Upper lobe of right lung (tissue), 1 donor: ENCODE measurements at places on chromosomes 1 and 21. TPM values are rescaled to one million over a fixed set of nuclear protein-coding genes. Genes with fewer than 3 reads are reported as not detected.

FCAMR gene
- total RNA-seq, result not detected

TTC39A gene
- 42.1 TPM for total RNA-seq

DNA sequence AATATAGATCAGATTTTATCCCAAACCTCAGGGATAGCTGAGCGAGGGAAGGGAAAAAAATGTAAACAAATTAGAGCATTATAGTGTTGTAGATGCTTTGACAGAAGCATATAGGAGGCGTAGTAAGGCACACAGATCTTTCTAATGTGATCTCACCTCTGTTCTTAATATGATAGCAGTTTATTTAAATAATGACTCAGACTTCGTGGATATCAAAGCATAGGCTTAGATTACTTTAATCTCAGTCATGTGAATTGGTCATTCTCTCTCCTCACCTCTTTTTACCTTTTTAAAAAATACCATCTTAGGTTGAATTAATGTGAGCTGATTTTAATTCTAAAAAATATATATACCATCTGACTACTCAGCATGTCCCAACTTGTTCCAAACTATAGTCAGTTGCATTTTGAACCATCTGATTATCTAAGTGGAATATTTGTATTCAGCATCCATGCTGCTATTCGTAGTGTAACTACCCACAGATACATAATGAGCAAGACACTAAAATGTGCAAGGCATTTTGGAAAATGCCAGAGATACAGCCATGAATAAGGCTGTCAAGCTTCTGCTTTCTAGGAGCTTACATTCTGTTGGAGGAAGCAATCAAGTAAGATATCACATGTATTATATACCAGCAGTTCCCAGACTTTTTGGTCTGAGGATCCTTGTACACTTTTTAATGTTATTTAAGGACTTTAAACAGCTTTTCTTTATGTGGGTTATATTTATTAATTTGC, 76.7 kb downstream of the OSBPL9 start:
- no peaks in the 10 kb centered on the region for H3K27me3 ChIP-seq
- no peak for DNase-seq
- H3K4me1 ChIP-seq, result peaks cover 27% of the 10 kb centered on the region
- H3K36me3 ChIP-seq, result no peaks in the 10 kb centered on the region
- no peak overlapping the region for H3K4me3 ChIP-seq

DNA sequence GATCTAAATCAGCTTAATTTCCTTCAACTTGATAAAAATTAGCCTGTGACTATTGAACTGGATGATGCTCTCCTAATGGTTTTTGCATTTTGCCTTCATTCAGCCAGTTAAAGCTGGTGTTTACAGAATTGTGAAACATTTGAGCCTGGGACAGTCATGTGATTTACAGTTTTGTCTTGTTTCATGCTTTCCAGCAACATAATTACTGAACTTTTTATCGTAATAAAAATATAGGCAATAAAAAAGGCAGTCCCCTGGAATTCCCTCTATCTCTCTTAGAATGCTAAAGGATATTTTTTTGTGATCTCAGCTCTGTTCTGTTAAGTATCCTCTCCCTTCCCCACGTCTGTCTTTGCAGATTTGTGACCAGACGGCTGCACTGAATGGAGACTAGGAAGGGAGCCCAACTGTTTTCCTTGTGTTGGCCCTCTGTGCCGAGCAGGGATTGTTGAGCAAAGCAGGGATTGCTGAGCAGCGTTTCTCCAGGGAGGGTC, 70.3 kb upstream of the RGL1 start:
- no peak for DNase-seq
- no peak overlapping the region for H3K4me3 ChIP-seq
- no peaks in the 10 kb centered on the region for H3K27me3 ChIP-seq
- H3K27ac ChIP-seq, result peak overlapping the region; percentile 2
- H3K36me3 ChIP-seq, result no peaks in the 10 kb centered on the region

PRDM2 gene
- 46.7 TPM for total RNA-seq
